ENCODE measurements at places on chromosomes 16 and 17.

DNA sequence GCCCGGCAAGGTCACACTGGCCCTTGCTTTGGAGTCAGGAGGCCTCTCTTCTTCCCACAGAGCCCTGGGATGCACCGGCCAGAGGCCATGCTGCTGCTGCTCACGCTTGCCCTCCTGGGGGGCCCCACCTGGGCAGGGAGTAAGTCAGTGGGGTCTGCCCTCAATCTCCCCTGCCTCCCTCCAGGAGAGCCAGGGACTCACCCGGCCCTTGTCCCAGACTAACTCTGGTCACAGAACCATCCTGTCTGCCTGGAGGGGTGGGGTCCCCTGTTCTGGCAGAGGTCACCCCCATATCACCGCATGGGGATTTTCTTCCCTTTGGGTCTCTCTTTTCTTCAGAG, 222 bp downstream of the ZG16B start:
- no peak for DNase-seq

- DNase-seq = no peak
Observed at GRCh38 chr16:4520913-4521312, 17.7 kb downstream of the CDIP1 start.

DNA sequence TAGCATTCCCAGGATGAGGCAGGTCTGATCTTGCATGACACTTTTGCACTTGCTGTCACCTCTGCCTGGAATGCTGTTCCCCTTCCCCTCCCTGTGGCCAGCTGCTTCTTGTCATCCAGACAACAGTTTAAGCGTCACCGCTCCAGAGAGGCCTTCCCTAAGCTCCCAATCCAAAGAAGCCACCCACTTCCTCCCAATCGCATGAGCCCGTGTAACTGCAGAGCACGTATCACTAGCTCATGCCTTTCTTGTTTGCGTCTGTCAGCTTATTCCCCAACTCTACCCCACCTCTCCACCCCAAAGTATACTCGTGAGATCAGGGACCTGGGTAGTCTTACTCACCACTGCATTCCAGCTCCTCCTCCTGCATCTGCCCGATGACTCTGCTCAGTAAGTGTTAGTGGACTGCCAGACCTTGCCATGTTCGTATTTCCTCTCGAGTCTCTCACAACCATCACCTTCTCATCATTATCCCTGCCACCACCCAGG, 92.8 kb downstream of the GAS7 start:
- no peak for DNase-seq

DNA sequence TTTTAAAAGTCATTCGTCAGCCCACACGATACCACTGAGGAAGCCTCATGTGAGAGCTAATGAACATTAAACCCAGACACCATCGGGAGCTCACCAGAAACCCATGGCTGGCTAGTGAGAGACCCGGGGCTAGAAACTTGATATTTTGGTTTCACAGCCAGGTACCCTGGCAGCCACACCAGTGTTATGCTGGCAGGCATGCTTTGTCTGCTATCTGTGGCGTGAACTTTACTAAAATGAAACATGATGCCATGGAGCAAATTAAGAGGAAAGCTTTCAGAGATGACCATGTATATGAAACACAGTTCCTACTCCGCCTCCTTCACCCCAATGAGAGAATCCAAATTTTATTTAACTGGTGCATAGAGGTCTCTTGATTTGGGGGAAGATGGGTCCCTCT, 291.2 kb downstream of the IRX3 start:
- DNase-seq = no peak

DNA sequence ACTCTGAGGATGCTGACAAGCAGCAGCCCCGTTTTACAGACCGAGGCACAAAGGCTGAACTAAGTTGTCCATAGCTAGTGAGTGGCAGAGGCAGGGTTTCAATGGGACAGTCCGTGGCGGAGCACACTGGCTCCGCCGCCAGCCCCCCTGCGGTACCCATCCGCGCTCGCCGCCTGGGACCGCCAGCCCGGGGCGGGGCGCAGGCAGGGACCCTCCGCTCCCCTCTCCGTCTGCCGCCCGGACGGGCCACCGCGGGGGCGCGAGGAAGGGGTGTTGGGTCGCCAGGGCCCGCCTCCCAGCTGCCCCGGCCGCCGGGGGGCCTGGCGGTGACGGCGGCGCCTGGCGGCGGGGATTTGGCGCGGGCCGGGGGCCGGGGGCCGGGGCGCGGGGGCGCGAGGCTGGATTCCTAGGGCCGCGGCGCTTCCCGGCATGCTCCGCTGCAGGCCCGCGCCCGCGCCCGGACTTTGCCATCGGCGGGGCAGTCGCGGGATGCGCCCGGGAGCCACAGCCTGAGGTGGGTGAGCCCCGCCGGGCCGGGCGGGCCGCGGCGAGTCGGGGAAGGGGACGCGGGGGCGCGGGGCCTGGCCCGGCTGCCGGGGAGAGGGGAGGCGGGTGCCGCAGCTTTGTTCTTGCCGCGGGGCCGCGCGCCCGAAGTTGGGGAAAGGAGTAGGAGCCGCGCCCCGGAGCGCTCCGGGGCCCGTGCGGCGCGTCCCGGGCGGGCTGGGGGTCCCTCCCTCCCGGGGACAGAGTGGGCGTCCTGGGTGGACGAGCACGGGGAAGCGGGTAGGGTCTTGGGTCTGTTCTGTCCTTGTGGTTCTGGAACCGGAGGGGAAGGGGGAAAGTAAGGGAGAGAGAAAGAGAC, at the start of gene TMEM98:
Gene TMEM98, plus strand, starts transcription at position 430 of the 862 bp plus-strand sequence. CDS start 3,376 bp downstream, outside the sequence.
- DNase-seq = no peak

GRCh38 chr16:31458073-31458843, 1.0 kb upstream of the ARMC5 start:
- DNase-seq = no peak

GRCh38 chr16:82888591-82889001, 261.8 kb downstream of the CDH13 start:
- no peak for DNase-seq

DNA sequence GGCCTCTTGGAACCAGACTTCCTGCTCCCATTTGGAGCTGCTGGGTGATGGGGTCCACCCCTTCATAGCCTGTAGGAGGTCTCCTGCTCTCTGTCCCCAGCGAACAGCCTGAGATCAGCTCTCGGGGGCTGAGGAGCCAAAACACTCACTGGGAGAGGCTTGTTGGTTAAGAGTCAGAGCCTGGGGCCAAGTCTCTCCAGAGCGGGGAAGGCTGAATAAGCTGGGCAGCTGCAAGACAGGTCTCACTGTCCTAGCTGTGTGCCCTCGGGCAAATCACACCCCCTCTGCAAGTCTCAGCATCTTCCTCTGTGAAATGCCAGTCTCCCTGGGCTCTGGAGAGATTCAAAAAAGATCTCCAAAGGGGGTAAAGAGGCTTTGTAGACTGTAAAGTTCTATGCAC, 174.6 kb downstream of the WSCD1 start:
- DNase-seq = peak; percentile 52
